ENCODE measurements at places on chromosomes 4 and X.
A peak's percentile ranks its signal among the peaks of the same experiment; 100 is the strongest.

DNA sequence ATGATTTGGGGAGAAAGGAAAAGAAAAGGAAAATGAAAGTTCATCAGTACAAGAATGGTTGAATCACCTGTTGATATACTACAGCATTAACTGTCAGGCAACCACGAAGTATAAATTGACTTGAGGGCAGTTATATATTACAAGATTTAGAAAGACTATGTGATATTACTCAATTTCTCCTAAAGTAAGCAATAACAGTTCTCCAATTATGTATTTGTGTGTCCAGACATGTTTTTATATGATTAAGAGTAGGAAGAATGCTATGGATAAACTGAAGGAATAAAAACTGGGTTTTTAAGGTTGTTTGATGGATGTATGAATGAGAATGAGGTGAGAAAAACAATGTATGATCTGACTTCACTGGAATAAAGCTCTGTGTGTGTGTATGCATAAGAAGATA lies 2234.4 kb downstream of the ARAP2 start:
- DNase-seq = no peak

DNA sequence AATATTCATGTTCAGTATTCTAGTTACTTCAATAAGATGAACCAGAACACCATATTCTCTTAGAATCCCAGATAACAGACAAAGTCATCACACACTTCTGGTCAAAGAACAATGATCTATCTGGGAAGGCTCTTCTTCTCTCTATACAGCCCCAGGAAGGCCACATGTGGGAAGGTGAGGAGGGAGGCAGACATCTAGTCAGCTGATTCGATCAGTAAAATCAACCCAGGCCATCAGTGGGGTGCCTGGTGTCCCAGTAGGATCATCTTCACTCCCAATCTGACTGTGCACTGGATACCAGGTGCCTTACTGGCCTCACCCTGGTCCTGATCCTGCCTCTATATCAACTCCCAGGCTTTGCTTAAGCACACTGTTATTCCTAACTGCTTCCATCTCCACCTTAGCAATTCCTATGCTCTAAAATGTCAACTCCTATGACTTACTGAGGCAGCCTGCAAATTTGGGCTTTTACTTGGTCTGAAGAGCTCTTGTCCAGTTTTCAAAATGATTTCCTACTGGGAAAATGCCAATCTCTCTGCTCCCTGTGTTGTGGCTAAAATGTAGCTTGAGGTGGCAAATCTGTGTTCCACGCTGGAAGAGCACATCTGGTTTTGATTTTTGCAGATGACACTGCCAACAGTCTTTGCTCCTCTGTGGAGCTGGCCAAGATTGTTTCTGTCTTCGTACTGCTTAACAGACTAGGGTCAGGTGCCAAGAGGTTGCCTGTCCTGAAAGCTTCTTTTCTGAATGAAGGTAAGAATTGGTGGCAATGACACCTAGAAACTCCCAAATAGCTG lies 128.7 kb downstream of the MGST2 start:
- DNase-seq = no peak

DNA sequence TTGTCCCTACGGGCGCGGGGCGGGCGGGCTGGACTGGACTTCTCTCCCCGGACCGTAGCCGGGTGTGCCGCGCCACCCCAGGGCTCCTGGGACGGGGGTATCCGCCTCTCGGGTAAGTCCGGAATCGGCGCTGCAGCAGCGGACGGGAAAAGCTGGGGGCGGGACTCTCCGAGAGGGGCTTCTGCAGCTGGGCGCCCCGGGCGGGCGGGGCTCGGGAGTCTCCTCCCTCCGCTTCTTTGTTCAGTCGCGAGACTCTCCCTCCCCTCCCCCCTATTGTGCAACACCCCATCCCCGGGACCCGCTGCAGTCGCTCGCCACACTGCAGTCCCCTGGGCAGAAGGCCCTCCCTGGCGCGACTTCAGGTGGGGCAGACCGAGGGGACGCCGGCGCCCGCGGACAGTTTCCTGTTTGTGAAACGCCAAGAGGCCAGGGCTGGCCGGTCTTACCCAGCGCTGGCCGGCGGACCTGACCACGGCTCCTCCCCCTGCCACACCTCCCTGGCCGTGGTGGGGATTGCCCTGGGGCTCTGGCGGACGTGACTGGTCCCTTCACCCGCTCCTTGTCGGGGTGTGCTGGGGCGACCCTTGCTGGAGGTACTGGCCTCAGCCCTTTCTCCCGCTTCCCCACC lies 966 bp downstream of the CCNG2 start:
- DNase-seq = peak; percentile 97

DNA sequence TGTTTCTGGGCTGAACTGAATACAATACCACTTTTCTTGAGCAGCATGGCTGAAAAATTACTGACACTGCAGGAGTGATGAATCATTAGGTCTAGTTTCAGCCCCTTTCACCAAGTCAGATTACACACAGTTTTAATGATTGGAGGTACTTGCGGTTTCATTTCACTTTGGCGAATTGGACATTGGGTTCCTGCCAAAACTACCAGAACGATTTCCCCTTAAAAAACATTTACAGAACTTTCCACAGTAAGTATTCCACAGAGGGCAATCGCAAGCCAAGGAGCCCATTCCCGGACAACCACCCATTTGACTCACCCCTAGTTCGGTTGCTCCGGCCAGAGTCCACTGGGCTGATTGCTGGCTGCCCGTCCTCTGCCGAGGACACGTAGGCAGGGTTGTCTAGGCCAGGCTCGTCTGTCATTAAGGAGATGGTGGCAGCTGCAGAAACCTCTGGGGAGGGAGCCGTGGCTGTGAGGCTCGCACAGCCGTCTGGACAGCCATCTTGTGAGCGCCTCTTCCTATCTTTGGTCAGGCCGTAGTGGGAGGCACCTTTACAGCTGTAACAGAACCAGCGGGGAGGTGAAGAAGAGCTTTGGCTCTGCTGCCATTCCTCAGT lies 83.5 kb downstream of the LNX1 start:
- DNase-seq = no peak

DNA sequence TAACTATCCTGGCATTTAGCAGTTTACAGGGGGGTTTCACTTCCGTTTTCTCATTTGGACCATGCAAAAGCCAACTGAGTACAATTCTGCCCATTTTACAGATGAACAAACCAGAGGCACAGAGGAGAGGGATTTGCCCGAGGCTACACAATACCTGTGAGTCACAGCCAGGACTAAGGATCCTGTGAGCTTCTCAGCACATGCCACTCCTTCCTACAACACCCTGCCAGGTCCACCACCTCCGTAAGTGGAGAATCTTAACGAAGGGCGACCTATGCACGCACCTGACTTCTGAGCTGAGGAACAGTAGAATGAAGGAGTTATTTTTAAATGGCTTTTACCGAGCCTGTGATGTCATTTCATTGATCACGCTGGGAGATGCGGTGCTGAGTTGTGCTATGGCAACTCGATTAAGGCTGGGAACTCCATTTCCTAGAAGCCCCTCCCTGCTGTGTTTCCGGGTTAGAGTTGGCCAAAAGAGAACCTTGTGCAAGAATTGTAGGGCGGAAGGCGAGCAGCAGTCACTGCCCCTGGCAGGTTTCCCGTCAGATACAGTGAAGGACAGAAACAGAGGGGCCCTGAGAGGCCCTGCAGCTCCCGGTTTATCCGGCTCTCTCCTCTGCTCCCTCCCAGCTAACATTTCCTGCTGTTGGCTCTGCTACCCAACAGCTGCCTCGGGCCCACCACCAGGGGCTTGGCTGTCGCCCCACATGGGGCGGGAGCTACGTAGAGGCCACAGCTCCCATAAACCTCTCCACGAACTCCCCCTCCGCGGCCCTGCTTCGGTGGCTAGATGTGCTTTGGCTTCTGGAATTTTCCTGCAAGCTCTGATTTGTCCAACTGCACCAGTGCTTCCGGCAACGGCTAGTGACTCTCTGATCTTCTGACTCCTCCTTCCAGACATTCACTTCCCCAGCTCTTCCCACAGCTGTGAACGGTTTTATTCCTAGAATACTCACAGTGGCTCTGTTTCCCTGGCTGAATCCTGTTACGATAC lies 75.1 kb upstream of the USP9X start:
- DNase-seq = peak; percentile 77

DNA sequence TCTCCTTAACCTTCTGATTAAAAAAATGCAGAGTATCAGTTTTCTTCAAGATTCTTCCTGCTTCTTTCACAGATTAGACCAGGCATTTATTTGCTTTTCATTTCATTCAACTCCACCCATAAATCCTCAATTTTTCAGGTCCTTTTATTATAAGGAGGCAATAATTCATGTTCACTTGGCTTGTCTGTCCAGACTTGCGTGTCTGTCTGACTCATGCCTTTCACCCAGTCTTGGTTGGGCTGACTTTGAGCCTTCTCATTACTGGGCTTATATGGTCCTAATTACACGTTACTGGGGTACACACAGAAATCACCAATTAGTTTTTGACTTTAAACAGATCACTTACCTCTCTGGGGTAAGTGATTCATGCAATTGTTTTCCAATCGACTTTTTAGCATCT lies 48.8 kb upstream of the GALNT7 start:
- no peak for DNase-seq

GRCh38 chr4:91057871-91058270 lies 930.7 kb downstream of the CCSER1 start:
- no peak for DNase-seq

DNA sequence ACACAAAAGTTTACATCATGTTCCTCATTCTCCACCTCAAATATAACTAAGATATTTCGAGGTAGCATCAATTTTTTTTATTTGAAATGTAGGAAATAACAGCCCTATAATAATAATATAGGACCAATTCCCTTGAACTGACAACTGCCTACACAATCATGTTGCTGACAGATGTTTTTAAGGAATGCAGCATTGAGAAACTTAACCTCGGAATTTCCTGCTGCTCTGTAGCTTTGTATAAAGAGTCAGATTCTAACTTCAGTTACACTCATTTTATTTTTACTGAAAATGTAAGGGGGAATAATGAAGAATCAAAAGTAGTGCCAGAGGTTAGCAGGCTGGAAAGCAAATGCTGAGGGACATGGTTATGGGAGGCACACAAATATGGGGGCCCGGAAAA lies 235.8 kb downstream of the RBMX2 start:
- DNase-seq = no peak

GRCh38 chrX:24498975-24499374 lies 33.9 kb downstream of the PDK3 start:
- DNase-seq = no peak

GRCh38 chr4:55098456-55099204 lies 26.8 kb downstream of the KDR start:
- DNase-seq = no peak
